ENCODE measurements at places on chromosomes 3 and 15. TPM values are rescaled to one million over a fixed set of nuclear protein-coding genes. Genes with fewer than 3 reads are reported as not detected.
A peak's percentile ranks its signal among the peaks of the same experiment; 100 is the strongest.

Gene AADACL2
- total RNA-seq, result not detected

DNA sequence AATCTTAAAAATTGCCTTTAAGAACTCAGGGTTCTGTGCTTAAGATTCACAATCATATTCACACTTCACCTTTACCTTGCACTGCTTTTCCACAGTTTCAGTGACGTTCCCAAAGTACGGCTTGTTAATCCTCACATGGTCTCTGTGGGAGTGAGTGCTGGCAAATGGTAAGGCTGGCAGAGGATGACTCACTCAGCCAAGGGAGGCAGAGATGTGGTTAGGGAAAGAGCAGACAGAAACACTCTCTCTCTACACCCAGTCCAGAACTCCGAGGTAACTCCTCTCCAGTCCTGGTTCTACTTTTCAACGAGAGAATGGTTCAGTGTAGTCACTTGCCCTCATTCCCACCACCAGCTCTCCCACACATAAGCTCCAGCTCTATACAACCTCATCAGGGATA, 33.1 kb downstream of the RASGRP1 start:
- no peak for DNase-seq

Gene GPR87
- not detected for total RNA-seq

Gene ACAN
- total RNA-seq, result not detected

DNA sequence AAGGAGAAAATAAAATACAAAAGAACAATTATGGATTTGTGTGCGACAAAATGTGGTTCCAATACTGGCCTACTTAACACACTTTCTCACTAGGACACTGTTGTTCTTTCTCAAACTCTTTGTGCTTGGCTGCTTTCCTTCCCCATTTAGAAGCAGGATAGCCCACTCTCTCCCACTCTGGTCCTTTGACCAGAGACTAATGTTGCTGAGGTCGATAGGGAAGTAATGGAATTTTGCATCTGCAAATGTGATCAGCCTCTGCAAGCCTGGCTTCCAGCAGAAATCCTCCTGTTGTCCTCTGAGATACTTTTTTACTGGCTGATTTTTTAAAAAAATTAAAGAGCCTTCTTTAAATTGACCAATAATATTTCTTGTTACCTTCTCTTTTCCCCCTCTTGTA, 71.0 kb downstream of the PPM1L start:
- DNase-seq, result no peak

Gene ZNF620
- 6.5 TPM for total RNA-seq

GRCh38 chr15:86383611-86384010, 303.9 kb downstream of the AGBL1 start:
- no peak for DNase-seq

DNA sequence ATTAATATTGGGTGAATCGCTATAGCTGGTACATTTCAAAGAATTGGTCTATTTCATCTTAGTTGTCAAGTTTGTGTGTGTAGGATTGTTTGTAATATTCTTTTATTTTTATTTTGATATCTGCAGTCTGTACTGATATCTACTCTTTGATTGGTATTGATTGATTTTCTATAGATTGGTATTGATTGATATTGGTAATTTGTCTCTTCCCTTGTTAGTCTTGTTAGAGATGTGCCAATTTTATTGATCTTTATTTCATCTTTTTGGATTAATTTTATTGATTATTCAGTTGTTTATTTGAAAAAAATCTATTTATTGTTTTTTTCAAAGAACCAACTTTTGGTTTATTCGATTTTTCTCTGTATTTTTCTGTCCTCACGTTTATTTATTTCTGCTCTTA, 61.4 kb downstream of the TM2D3 start:
- DNase-seq, result no peak

DNA sequence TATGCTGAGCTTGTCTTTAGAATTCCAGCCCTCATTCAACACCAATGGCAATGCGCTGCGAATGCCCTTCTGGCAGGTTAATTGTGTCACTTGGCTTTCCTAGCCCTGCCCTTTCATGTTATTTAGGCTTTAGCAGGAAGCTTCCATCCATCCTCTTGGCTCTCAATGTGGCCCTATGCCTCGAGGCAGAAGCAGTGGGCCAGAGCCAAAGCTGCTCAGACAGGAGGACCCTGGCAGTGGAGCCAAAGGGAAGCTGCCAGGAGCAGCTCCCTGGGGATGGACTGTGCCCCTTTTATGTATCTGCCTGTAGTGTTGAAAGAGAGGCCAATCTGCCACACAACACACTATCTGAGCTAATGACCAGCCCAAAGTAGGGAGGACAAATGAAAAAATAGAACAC, 376.4 kb downstream of the CTNNB1 start:
- no peak for DNase-seq

DNA sequence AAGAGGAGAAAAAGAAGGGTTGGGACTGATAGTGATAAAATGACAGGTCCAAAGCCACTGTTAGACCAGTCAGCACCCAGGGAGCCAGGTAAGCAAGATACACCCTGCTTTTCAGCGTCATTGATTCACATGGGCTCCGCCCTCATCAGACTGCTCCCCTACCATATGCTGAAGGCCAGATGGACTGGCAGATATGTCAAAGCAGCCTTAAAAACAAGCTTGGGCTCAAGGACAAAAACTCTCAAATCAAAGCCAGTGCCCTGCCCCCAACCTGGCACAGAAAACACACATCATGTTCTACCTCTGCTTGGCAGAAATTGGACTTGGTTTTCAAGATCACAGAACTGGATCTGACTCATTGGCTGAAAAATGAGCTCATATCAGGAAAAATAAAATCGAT, 33.4 kb downstream of the SH3BP5 start:
- no peak for DNase-seq

Gene CAV3
- total RNA-seq, result not detected

DNA sequence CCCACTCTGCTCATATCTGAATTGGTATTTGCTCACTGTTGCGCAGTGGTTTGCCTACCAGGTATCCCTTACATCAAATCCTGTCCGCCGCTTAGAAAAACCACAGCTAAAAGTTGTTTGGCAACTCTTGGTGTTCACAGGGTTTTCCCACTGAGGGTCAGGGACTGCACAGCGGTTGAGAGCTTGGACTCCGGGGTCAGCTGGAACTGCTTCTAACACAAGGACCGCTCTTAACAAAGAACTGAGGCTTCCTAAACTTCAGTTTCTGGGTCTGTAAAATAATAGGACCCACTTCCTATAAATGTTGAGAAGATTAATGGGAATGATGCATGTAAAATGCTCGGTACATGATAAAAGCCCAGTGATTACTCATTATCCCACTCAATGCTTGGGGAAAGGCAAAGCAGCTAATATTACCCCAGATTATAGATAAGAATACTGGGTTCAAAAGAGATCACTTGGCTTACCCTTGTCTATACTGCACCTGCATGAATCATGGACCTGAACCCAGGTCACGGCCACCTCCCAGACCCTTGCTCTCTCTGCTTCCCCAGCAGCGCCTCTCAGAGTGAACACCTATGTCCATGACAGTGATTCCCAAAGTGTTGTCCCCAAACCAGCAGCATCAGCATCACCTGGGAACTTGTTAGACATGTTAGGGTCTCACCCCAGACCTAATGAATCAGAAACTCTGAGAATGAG, 36.1 kb downstream of the LIPC start:
- DNase-seq, result no peak

Gene BBX
- total RNA-seq, result 35.0 TPM

DNA sequence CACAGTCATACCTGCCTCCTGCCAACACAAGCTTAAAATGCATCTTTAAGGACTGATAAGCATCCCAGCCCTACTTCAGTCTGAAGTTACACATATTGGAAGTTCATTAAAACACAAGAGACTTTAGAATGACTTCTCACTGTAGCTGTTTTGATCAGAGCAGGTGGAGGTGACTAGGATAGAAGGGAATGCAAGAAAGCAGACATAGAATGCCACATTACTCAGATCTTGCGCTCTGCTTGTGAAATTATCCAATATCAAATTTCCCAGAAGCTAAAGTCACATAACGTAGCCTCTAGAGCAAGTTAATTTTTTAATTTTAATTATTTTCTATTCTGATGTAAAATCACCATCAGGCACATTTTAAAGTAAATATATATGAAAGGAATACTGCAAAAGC, 306.5 kb downstream of the PLOD2 start:
- no peak for DNase-seq

DNA sequence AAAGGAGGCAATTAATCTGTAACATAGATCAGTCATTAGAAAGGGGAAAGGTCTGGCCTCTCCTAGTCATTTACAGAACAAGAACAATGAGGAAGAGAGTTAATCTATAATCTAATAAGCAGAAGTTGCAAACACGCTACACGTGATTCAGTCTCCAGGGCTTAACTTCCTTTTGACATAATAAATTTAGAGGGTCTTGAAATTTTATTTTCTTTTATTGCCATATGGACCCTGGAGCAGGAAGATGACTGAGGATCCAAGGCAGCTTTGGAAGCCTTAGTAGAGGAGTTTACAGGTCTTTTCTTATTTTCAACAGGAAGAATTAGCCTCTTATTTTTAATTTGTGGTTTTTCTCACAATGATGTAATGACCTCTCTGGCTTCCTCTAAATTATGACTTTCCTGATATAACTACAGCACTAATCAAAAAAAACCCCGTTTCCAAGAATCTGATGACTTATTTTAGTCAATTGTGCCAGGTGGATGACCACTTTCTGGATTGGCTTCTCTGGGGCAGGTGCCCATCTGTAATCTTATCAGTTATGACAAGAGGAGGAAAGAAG, 32.2 kb downstream of the ADGRG7 start:
- DNase-seq, result no peak

Gene AGTR1
- not detected for total RNA-seq

Gene TUSC7
- not detected for total RNA-seq

Gene DLL4
- total RNA-seq, result under 0.01 TPM

DNA sequence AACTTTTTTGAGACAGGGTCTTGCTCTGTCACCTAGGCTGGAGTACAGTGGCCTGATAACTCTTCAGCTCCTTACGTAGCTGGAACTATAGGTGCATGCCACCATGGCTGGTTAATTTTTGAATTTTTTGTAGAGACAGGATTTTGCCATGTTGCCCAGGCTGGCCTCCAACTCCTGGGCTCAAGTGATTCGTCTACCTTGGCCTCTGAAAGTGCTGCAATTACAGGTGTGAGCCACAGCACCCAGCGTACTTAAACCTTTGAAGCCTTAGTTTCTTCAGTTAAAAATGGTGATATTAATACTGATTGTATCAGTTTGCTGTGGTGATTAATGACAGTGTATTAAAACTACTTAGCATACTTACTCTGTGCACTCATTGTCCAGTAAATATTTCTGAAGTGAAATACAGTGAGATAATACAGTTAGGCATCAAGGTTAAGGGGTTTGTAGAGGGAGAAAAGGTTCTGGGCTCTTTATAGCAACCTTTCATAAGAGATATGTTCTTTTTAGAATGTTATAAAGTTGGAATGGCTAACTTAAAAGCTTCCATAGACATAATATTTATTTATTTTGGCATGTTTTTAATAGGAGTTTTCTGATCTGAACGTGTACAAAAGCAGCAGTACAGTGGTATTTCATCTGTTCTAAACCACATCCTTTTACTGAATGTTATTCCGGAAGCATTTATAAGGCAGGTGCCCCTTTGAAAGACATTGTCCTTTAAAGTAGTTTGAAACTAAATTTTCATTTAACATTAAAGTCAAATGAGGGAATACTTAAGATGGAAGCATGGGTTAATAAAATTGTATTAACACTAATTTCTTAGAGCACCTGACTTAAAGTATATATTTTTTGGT, 23.6 kb downstream of the NCK1 start:
- no peak for DNase-seq

- DNase-seq, result no peak
Observed at GRCh38 chr3:117998071-117998470, 1036.6 kb downstream of the IGSF11 start.

DNA sequence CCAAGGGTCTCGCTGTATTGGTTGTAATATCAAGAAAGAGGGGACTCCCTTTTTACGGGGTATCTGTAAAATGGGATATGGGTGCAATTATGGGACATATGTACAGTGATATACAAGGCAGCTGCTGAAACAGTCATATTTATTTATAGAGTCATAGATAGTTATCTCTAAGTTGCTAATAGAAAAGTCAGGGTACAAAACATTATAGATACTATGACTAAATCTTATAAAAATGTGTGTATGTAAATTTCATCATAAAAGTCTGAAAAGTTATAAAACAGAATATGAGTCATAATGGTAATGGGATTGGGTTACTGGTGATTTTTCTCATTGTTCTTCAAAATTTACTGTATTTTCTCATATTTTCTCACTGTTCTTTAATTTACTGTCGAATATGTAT, 344.9 kb upstream of the SLCO3A1 start:
- no peak for DNase-seq

- DNase-seq, result no peak
Observed at GRCh38 chr3:49751501-49751900, 27.8 kb upstream of the GMPPB start.

DNA sequence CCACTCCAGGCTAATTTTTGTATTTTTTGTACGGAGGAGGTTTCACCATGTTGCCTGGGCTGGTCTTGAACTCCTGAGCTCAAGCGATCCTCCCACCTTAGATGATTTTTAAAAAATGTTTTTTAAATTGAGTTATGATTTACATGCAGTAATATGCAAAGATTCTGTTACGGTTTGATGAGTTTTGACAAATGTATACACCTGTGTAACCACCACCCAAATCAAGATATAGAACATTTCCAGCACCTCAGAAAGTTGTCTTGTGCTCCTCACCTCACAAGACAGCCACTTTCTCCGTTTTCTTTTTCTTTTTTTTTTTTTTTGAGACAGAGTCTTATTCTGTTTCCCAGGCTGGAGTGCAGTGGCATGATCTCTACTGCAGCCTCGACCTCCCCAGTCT, 4.8 kb downstream of the SLC6A6 start:
- no peak for DNase-seq

GRCh38 chr15:69225355-69226022, 65.1 kb downstream of the GLCE start:
- no peak for DNase-seq

DNA sequence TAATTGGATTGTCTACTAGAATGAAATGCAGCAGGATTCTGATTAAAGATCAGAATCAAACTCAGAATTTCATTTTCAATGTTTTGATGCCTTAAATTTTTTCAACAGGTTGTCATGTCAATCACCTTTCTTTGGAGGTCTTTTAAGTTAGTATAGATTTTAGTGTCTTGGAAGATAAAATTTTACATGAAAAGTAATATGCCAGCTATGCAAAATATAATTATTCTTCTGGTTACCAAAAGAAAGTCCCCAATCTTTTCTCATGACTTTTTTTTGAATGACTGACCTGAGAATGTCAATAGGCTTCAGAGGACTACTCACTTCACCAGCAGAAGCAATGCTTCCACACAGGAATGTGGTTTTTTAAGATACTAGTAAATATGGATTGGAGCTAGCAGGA, 4.3 kb downstream of the FGF7 start:
- DNase-seq, result no peak

- DNase-seq, result peak; percentile 49
Observed at GRCh38 chr3:193660698-193661411, 67.8 kb downstream of the OPA1 start.

GRCh38 chr3:157145606-157146322, 14.2 kb downstream of the CCNL1 start:
- no peak for DNase-seq

- DNase-seq, result no peak
Observed at GRCh38 chr3:13308380-13308801, 111.7 kb downstream of the NUP210 start.

- DNase-seq, result no peak
Observed at GRCh38 chr15:77800305-77800704, 167.6 kb upstream of the LINGO1 start.

Gene CCR9
- 1.9 TPM for total RNA-seq
